ENCODE measurements at places on chromosomes 2 and 18.

GRCh38 chr2:53437371-53437770, 330.2 kb upstream of the CHAC2 start:
- DNase-seq: no peak

- no peak for DNase-seq
These were observed 32.5 kb upstream of the CCL20 start for GRCh38 chr2:227780981-227781615.

DNA sequence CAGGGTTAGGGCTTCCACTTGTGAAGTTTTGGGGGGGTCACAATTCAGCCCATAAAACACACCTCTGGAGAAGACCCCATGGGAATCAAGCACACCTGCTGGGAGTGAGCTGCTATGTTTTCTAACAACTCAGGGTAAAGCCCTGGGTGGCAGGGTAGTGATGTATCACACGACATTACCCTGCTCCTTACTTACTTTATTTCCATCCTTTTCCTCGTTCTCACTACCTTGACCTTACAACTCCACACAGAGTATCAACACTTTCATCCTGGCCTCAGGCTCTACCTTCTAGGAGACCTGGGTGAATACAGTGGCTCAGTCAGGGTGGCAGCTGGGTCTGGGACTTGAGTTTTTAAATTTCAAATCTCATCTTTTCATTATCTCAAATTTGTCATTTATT, 290.3 kb downstream of the CYRIA start:
- no peak for DNase-seq

- no peak for DNase-seq
These were observed 79.5 kb downstream of the UBR3 start for GRCh38 chr2:169906731-169907130.

DNA sequence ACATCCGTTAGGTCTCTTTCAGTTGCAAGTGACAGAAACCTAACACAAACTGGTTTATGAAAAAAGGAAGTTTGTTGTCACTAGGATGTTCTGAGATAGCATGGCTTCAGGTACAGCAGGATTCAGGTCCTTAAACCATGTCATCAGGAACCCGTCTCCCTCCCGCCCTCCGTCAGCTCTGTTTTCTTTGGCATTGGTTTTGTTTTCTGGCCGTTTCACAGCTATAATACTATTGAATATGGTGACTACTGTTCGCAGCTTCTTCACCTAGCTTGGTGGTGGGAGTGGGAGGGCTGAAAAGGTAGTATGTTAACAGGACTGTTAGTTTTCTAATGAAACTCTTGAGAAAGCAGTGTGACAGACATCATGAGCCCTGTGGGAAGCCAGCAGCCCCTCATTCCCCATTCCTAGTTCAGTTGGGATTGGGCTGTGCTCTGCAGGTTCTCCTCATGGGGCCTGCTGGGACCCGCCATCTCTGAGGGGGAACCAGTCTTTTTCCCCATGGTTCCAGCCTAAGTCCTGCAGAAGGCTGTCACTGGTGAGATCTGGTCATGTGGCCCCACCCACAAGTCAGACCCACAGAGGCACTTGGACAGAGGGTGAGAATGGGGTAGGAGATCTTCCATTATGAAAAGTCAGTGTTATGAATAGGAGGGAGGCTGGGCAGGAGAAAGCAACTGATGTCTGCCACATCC, 12.1 kb downstream of the PTMA start:
- no peak for DNase-seq

- no peak for DNase-seq
These were observed 10.0 kb downstream of the GALNT5 start for GRCh38 chr2:157267476-157267875.

- DNase-seq: no peak
These were observed 47.2 kb downstream of the USP34 start for GRCh38 chr2:61423714-61424113.

GRCh38 chr2:144943293-144943941, 423.5 kb upstream of the ZEB2 start:
- DNase-seq: no peak
